Heart left ventricle (tissue), 16 donors: ENCODE measurements at places on chromosomes 7 and 10. TPM values are rescaled to one million over a fixed set of nuclear protein-coding genes. Genes with fewer than 3 reads are reported as not detected.
A peak's percentile ranks its signal among the peaks of the same experiment; 100 is the strongest.

DNA sequence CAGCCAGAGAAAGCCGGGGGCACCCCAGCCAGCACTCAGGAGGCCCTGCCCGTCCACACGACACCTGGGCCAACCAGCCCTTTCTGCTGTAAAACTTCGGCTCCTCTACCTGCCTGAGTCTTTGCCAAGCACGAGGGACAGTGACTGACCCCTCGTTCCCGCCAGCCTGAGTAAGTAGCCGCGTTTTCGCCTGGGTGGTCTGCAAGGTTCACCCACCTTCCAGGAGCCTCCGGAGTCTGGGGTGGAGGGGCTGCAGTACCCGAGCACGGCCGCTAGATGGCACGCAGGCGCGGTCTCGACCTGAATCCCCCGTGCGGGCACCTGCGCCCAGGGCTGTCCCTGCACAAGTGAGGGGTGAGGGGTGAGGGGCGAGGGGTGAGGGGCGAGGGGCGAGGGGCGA, 192.7 kb downstream of the PTPRN2 start:
- DNase-seq = no peak

GRCh38 chr10:46514431-46514861, 42.0 kb downstream of the GPRIN2 start:
- DNase-seq = no peak

- DNase-seq = no peak
Observed at GRCh38 chr10:133059093-133059470, 28.6 kb upstream of the ADGRA1 start.

GRCh38 chr10:109895095-109895818, 28.1 kb downstream of the XPNPEP1 start:
- peak; percentile 92 for DNase-seq

- no peak for DNase-seq
Observed at GRCh38 chr10:87761892-87762291, 56.1 kb downstream of the ATAD1 start.

DNA sequence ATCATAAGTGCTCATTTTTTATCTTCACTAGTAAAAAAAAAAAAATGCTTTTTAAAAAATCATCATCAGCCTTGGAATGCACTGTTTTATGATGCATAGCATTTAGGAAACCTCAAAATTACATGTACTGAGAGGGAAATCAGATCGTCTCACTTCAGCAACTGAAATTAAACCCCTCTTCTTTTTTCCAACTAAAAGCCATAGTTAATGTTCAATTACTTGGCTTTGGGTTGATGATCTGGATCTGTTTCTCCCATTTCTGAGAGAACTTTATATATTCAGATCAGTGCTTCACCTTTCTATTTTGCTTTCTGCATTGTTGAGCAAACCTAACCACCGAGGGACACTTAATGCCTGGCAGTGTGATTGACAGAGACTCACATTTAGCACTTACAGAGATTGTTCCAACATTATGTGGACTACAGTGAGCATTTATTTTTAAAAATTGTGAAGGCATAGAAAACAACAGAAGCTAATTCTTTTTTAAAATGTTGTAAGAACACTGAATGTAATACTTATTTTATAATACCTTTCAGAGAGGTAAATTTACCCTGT, 678.4 kb downstream of the PHTF2 start:
- no peak for DNase-seq

GRCh38 chr10:61764486-61764885, 101.8 kb downstream of the CABCOCO1 start:
- no peak for DNase-seq

DNA sequence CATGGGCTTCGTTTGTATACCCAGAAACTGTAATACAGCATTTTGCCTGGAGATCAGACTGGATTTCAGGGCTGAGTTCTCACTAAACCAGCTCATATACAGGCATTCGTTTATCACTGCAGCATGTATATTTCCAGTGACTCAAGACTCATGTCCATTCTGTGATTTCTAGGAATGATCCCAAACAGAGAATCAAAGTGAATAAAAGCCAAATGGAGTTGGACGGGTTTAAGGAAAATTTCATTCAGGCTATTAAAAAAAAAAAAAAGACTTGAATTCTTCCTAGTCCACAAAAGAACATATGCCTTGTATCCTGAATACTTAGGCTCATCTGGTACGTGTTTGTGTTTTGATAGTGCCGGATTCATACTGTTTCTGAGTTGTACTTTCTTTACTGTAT, 46.8 kb downstream of the TET1 start:
- DNase-seq = no peak

- no peak for DNase-seq
Observed at GRCh38 chr10:67222934-67223333, 297.1 kb downstream of the LRRTM3 start.

DNA sequence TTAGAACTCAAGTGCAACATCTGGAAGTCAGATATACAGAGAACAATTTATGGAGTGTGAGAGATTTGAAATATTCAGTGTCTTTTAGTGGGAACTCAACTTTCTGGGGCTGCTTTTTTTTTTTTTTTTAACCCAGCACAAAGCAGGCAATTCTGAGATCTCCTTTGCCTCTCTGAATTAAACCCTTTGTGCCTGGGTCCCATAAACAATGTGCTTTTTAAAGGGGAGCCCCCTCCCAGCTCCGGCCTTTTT, 146.8 kb downstream of the CELF2 start:
- DNase-seq = no peak

DNA sequence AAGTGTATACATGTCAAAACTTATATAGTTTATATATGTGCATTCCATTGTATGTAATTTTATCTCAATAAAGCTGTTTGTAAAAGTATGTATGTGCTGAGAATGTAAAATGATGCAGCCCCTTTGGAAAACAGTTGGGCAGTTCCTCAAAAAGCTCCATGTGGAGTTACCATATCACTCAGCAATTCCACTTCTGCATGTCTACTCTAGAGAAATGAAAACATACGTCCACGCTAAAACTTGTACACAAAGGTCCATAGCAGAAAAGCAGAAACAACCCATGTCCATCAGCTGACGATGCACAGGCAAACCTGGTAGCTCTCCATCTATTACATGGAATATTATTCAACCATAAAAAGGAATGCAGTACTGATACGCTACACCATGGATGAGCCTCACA, 8.3 kb upstream of the RGS10 start:
- no peak for DNase-seq

- DNase-seq = no peak
Observed at GRCh38 chr10:103186128-103186527, 6.9 kb downstream of the NT5C2 start.

DNA sequence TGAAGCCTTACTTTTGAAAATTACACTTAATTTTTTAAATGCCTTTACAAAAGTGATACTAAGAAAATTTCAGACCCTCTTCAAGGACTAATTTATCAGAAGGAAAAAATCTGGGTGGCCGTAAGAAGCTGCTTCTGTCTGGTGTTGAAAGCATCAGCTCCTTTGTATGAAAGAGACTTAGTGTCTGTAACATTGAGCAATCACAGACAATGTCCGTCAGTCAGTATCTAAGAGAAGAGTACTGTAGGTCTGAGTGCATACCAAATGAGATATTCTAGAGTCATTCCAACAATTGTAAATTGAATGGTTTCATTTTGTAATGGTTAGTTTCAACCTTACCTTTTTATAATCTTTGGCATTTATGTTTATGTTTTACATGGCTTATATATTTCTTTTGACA, 11.1 kb upstream of the MDFIC start:
- no peak for DNase-seq

- no peak for DNase-seq
Observed at GRCh38 chr7:7682861-7683260, 35.5 kb downstream of the RPA3 start.

DNA sequence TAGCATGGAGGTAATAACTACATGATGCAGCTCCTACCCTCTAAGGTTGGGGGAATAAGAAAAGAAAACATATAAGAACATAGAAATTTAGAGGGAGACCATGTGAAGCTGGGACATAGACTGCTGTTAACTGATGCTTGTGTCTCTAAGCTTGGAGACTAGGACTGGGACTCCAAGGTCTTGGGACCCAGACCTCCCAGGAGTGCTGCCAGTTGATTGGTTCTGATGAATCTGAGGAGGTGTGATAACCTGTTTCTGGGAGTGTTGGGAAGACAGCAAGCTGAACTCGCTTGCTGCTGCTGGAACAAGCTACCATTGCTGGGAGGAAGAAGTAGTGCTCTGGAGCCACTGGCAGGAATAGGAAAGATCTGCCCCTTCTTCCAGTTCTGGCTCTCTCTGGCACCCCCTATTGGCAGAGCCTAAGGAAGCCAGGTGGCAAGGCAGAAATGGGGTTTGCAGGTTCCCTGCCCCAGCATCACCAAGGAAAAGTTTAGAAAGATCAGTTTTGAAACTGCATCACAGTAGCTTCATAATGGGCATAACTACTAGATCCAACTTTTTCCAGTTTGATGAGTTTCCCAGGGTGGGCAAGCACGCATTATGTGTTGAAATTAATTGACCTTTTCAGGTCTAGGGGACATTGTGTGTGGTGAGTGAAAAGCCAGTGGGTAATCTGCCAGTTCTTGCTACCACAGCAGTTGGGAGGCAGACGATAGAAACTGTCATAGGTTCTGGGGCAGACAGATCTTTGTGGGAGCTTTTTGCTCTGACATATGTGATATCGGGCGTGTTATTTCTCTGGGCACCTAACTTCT, 140.7 kb downstream of the SND1 start:
- no peak for DNase-seq

GRCh38 chr7:113918946-113919345, at the start of gene PPP1R3A:
PPP1R3A (minus strand) TSS chr7:113919009; CDS start chr7:113918996, 13 bp downstream.
- no peak for DNase-seq

DNA sequence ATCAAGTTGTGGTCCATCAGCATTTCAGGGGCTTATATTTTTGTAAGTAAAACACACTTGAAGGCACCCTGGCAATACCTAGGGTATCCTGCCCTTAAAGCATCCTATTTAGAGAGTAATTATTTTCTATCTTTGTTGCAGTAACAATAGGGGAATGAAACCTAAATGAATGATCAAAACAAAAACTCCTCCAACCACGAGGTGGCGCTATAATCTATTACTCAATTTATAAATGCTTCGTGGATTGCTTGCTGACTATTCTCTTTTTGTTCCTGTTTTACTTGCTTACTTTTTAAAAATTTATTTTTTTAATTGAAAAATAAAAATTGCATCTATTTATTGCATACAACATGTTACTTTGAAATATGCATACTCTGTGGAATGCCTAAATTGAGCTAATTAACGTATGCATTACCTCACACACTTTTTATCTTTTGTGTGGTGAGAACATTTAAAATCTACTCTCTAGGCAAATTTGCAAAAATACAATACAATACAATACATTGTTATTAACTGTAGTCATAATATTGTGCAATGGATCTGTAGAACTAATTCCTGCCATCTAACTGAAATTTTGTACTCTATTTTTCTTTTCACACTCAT, 147.7 kb upstream of the BMPER start:
- DNase-seq = no peak

DNA sequence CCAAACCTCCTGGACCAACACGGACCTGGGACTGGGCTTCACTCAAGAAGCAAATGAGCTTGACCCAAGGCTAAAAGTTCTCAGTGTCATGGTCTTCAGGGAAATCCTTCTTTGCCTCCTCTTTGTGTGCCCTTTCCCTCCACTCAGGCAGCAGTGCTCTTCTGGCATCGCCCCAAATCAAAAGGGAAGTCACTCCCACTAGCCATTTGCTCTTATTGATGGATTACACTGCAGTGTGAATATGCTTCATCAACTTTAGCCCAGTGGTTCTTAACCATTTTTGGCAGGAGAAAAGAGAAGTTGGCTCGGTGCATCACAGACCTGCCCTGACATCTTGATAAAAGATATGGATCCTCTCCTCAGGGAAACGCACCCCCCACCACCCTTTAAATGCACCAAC, 19.2 kb upstream of the IKZF1 start:
- DNase-seq = no peak

DNA sequence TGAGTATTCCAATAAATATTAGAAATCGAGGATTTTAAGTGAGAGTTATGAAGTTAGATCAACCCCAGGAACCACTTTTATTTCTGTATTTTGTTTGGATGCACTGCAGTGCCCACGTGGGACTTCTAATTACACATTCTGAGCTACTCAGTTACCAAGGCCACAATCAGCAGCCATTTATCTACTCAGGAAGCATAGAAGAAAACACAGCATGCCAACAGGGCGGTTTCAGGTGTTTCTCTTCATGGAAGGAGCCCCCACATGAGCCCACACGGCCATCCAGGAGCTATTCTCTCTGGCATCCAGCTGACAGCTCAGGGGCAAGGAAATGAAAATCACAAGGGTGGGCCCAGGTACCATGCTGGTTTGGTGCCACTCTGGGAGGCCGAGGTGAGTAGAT, 266.5 kb upstream of the MKLN1 start:
- DNase-seq = no peak

Gene OR6B1
- total RNA-seq = not detected

Gene INMT
- total RNA-seq = 54.7 TPM

Gene CCAR1
- total RNA-seq = 30.1 TPM

Gene PRSS37
- not detected for total RNA-seq

Gene RPS24
- total RNA-seq = 1,017 TPM
